ENCODE measurements at places on chromosomes 7 and 10.

- DNase-seq, result peak; percentile 67
Observed at GRCh38 chr10:36888925-36889573, 236.3 kb upstream of the ANKRD30A start.

DNA sequence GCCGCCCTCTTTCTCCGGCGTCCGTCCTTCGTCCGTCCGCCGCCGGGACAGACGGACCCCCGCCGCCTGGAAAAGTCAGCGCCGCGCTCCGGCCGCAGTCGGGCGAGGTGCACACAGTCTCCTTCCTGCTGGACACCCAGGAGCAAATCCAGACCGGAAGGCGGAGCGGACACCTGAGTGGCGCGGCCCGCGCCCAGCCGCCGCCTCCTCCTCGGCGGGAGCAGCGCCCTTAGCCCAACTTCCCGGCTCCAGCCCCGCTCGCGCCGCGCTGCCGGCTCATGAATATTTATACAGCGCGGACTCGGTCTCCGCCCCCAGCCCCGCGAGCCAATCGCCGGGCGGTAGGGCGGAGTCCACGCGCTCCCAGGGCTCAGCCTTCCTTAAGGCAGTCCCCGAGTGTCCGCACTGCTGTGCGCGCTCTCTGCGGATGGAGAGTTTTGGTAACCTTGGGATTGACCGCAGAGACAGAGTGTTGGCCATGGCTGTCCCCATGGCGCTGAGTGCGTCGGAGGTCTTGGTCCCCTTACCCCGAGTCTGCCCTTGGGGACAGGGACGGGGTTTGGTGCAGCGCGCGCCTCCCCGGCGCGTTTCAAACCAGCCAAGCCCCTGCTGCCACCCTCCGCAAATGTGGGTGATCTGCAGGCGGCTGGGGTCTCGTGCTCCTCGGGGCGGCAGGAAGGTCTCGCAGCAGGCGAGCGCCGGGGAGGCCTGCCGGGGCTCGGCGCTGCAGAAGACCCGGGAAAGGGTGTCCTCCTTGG is at the start of gene FZD8:
Gene FZD8 (minus strand): TSS at position 262 of the 758 bp plus-strand sequence. CDS start 867 bp downstream, outside the sequence.
- DNase-seq, result peak; percentile 81

DNA sequence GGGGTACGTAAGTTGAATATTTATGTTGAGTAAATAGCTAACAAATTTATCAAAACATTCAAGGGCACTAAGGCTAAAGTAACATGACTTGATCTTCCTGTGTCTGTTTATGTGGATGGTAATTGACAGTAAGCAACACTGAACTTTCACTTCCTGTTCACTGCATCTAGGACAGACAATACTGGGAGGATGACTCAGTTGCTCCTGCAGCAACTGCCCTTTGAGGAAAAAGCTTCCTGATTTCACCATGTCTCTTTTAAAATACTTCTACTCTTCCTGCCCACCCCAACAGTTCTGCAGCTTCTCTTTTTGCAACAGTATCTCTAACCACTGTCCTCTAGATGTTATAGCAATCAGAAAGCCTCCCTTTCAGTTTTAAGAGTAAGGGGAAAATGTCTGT is 76.6 kb upstream of the HGF start:
- DNase-seq, result peak; percentile 7

GRCh38 chr7:79854621-79855020 is 280.0 kb upstream of the GNAI1 start:
- no peak for DNase-seq

DNA sequence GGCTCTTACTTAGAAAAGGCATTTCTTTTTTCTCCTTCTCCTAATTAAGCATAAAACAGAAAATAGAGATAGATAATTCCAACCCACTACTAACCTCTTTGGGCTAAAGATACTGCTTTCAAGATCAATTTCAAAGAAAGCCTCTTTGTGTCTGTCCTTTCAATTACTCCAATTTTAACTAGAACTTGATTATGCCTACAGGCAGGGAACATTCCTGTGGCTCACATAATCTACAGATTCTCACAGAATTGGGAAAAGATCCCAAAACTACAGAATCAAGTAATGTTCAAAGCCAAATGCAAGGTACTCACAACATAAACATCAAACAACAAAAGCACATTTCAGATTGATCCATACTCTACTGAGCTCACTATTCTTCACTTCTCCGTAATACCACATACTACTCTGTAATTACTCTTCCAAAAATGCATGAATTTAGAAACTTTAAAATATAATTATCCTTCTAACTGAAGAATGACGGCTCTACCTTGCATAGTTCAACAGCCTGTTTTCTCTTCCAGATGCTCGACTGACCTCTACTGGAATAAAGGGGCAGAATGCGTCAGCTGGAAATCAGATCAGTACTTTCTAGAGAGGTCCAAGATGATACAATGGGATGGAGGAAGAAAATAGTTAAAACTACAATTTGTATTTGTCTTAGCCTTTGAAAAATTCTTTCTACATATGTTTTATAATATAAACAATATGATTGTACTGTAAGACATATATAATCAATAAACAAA is 3.9 kb downstream of the MTERF1 start:
- DNase-seq, result no peak

DNA sequence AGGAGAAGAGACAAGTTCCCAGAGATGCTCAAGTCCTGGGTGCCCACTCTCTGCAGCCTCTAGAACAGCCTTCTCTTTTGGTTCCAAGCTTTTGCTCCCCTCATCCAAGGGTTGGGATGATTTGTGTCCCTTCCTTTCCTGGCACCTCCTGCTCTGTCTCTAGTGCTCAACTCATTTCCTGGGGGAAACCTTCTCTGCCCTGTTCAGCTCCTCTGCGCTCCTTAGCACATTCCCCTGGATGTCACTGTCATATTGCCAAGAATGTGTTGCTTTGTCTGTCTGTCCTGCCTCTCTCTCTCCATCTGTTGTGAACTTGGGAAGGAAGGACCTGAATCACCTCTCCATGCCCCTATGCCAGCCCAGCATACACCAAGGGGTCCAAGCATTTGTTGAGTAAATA is 5.1 kb upstream of the LBX1 start:
- no peak for DNase-seq

- DNase-seq, result no peak
Observed at GRCh38 chr10:104336821-104337467, 1.3 kb downstream of the ITPRIP start.

DNA sequence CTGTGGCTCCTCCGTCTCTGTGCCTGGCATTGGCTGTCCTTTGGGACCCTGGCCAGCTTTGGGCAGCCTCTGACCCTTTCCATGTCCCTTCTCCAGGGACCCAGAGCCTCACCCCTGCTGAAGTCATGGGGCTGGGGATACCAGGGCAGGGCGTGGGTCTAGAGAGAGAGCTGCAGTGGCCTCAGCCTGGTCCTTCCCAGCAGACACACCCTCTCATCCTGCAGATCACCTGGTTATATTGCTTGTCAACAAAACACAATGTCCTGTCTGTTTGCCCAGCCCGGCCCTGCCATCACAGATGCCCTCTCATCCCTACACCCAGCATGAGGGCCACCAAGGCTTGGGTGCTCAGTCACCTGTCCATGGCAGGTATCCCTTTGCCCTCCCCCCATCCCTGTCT is 1.8 kb downstream of the MUC17 start:
- DNase-seq, result no peak

DNA sequence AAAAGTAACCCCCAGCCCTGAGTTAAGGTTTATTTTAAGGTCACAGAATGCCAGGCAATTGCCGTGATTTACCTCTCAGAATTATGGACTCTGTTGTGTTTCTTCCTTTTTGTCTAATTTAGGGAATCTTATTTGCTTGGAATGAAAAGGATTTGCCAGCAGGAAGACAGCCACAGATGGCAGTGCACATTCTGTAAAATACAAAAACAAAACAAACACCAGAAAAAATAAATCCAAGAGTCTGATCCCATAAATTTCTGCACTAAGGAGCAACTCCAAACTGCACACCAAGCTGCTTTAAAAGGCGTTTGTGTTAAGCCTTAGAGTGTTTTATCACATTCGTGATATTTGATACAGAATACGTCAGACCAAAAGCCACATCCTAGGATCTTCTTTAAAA is 199.0 kb upstream of the C7orf33 start:
- no peak for DNase-seq

All from activated CD4-positive, alpha-beta T cell treated with anti-CD3 and anti-CD28 coated beads, Interleukin-2, Interleukin-6, amounts not matched to agents 100 ng/mL and 50 ng/mL, durations not matched to agents 16 hours and 8 hours (primary cell).